NCI-H1436 (cell line): ENCODE measurements at places on chromosomes 5 and 9.

GRCh38 chr9:26216702-26217101 is 538.5 kb upstream of the TUSC1 start:
- DNase-seq, result no peak

DNA sequence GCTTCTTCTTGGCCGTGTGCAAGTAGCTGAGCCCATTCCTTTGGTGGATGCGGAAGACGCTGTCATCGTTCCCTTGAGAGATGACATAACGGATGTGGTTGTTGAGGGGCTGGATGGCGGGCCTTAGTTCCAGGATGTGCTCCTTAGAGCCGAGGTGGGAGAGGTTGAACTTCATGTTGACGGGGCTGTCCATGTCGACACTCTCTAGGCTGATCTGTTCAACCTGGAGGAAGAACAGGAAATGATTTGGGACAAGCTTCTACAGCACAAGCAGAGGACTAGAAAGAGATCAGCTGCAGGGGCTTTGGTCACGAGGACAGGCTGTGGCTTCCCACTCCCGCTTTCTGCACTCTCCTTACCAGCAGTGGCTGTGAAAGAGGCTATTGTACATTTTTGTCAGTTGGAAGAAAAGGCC is 176.0 kb downstream of the SLC12A2 start:
- DNase-seq, result no peak

- DNase-seq, result no peak
These were observed 34.5 kb upstream of the HTR4 start for GRCh38 chr5:148688787-148689186.

DNA sequence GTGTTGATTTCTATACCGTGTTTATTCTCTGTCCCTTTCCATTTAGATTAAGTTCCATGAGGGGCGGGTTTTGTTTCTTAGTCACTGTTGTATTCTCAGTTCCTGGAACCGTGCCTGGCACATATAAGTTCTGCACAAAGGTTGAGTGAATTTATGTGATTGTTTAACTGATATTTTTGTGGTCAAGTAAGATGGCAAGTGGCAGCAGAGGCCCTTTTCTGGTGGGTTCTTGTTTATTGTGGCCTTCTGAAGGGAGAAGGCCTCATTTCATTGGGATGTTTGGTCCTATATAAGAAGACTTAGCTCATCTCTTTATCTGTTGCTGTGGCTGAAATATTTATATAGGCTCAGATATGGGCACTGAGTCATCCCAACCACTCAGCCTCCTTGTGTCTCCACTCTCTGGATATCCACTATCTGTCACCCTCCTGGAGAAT is 262.5 kb downstream of the PSAT1 start:
- DNase-seq, result no peak

- DNase-seq, result no peak
These were observed 972.4 kb upstream of the ACO1 start for GRCh38 chr9:31412081-31412480.

GRCh38 chr5:106522296-106522695 is 1148.4 kb downstream of the EFNA5 start:
- DNase-seq, result no peak

DNA sequence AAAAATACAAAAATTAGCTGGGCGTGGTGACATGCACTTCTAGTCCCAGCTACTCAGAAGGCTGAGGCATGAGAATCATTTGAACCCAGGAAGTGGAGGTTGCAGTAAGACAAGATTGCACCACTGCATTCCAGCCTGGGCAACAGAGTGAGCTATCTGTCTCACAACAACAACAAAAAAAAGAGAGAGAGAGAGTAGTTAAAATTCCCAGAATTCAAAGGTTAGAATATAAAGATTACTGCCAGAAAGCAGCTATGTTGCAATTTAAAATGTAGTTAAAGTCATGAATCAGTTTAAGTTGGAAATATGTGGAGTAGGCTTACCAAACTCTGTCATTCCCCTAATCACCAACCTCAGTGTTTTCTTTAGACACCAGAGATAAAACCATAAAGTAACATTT is 58.7 kb upstream of the SUSD1 start:
- no peak for DNase-seq

DNA sequence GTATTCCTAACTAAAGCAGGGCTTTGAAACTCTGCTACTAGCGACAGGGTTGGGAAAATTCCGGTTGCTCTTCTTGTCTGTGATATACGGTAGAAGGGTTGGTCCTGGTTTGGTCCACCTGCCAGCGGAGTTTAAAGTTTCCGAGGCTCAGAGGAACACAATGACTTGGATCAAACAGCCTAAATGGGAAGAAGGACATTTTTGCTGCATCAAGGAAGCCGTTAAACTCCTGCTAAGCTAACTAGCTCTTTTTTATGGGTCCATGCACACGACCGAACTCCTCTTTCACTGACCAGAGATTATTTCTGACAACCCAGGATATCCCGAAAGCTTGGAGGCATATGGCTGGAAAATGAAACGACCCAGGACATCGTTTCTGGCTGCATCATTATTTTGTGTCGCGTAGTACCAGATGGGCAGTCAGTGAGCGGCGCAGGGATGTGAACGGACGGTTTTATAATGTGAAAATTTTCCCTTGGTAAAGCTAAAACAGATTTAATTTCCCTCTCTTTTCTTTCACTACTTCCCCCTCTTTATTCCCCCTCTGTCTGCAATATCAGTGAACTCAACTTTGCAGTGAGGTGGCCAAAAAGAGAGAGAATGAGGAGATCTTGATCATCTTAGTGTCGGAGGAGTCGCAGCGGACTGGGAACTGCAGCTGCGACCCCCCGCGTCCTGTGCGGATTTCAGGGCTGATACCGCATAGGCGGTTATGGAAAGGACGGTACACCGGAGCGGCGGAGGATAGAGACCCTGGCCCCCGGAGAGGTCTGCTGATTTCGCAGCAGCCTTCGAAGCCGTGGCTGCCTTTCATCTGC is at the start of gene LURAP1L:
TSS of gene LURAP1L (plus strand) at position 160 of the 818 bp plus-strand sequence. CDS start 696 bp downstream, outside the sequence.
- peak; percentile 0 for DNase-seq

DNA sequence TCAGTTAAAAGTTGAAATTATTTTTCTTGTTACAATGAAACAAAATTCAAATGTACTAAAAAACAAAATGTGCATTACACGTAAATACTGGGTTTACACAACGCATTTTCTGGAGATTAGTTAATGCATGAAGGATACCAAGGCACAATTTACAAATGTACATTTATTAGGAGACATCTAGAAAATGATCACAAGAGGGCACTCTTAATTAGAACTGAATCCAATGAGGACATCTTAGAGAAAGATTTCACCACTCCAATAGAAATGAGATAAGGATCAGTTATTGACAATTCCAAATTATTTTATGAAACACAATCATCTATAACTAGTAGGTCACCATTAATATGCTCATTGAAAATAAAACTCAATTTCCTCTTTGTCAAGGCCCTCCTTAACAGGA is 36.6 kb upstream of the CDH12 start:
- no peak for DNase-seq

GRCh38 chr5:161513942-161514341 is 32.6 kb downstream of the GABRB2 start:
- DNase-seq, result no peak

- no peak for DNase-seq
These were observed 120.0 kb downstream of the PDZD2 start for GRCh38 chr5:31758803-31759425.

- DNase-seq, result no peak
These were observed 197.0 kb downstream of the FBN2 start for GRCh38 chr5:128341056-128341455.

DNA sequence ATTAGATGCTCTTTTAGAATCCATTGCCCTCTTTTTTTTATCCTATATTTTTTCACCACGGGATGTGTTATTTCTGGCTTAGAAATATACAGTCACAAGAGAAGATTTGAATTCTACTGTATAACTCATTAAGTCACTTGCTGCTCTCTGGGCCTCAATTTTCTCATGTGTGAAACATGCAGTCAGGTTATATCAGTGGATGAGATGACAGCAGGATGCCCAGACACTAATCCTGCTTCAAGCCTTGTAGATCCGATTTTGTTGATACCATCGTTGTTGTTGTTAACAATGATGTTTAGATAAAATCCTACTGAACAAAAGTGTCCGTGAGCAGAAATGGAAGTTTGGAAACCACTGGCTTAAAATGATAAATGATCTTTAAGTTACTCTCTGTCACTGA is 421.9 kb upstream of the DMAC1 start:
- DNase-seq, result no peak

- no peak for DNase-seq
These were observed 14.2 kb downstream of the TCERG1 start for GRCh38 chr5:146461319-146461718.

DNA sequence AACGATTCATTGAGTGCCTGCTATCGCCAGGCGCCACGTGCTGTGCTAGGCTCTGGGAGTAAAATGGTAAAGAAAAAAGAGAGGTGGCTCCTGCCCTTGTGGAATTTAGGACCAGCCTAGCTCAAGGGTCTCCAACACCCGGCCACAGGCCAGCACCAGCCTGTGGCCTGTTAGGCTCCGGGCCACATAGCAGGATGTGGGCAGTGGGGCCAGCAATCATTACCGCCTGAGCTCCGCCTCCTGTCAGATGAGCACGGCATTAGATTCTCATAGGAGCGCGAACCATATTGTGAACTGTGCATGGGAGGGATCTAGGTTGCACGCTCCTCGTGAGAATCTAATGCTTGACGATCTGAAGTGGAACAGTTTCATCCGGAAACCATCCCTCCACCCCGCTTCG is 1.5 kb downstream of the RMRP start:
- DNase-seq, result no peak

GRCh38 chr9:109143881-109144562 is 23.0 kb downstream of the FRRS1L start:
- no peak for DNase-seq

DNA sequence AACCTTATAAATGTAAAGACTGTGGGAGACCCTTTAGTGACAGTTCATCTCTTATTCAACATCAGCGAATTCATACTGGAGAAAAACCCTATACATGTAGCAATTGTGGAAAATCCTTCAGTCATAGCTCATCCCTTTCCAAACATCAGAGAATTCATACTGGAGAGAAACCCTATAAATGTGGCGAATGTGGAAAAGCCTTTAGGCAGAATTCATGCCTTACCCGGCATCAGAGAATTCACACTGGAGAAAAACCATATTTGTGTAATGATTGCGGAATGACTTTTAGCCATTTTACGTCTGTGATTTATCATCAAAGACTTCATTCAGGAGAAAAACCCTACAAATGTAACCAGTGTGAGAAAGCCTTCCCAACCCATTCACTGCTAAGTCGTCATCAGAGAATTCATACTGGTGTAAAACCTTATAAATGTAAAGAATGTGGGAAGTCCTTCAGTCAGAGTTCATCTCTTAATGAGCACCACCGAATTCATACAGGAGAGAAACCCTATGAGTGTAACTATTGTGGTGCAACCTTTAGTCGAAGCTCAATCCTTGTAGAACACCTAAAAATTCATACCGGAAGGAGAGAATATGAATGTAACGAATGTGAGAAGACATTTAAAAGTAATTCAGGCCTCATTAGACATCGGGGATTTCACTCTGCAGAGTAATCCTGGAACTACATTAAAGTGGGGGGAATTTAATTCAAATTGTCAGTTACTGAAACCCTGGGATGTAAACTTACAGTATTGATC is 17.7 kb downstream of the ZNF483 start:
- DNase-seq, result no peak

DNA sequence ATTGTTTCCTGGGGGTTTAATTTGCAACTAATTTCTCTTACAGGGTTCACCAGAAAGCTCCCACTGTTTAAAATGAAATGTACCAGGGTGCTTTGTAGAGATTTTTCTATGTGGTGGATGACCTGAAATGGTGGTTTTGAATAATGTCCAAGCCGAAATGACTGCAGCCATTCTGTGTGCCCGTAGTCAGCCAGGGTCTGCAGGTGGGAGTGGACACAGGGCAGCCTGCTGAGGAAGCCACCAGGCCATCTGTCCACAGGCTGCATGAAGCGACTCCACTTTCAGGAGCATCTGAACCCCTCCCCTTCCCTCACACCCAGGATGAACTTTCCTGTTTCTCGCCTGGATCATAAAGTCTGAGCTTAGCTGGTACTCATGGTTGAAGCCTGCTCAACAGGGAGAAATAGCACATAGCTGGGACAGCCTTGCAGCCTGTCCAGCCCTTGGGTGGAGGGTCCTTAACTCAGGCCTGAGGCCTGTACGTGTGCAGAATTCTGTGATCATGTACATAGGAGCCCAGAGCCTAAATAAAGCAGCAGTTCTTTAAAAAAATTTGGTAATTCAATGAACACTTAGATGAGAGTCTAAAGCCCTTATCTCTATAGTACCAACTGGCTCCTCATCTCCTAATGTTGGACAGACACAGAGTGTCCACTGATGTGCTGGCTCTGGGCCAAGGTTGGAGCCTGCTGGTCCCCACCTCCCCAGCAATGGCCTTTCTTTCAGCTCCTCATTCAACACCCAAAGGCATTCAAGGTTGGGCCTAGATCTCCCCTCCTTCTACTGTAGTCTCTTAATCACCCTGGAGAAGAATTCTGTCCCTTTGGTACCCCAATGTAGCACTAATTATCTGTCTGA is 72.8 kb downstream of the SHB start:
- no peak for DNase-seq

GRCh38 chr5:146098047-146098446 is 7.3 kb downstream of the PLAC8L1 start:
- no peak for DNase-seq

DNA sequence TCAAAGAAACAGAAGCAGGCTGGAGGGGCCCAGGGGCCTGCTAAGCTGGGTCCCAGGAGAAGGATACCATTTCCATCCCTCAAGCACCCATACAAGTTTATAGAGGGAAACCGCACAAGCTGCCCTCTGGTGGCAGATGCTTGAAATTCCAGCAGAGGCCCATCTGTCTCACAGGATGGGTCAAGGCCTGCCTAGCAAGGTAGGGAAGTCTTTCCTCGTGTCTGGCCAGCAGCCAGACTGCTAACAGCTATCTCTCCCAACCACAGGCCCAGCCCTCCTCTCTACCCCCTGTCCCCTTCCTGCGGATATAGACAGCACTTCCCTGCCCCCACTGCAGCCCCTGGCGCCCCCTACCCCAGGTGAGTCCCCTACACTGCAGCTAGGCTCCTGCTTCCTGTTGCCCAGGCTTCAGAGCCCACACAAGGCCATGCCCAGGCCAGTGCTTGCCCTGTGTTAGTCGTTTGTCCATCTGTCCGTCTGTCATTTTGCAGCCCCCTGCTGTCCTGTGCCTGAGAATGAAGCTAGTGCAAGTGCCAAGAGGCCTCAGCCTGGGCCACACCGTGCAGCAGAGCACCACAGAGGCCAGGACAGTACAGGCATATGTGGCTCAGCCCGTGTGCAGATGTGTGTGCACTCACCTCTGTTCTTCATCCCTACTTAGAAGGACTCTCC is 26.2 kb downstream of the TCF7 start:
- peak; percentile 34 for DNase-seq

- no peak for DNase-seq
These were observed 1.5 kb downstream of the CLTA start for GRCh38 chr9:36192196-36192595.

GRCh38 chr5:20276061-20276958 is 288.3 kb upstream of the CDH18 start:
- DNase-seq, result no peak

DNA sequence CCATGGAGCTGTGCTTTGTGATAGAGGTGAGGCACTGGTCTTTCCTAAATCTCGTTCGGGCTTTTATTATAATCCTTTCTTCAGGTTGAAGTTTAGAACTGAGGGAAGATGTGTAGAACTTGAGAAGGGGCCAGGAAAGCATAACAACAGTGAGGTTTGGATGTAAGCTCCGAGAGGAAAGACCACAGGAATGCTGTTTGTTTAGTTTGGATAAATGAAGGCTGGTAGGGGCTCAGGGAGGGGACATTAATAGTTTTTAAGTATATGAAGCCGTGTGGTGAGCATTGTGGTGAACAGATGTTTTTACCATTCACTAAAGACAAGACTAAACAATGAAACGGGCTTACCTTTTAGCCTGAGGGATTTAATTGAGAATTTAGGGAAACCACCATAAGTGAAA is 130.8 kb downstream of the ARHGAP26 start:
- no peak for DNase-seq

GRCh38 chr5:39423331-39423751 is 1.4 kb downstream of the DAB2 start:
- DNase-seq, result no peak
